ENCODE measurements at places on chromosomes 4 and X.

DNA sequence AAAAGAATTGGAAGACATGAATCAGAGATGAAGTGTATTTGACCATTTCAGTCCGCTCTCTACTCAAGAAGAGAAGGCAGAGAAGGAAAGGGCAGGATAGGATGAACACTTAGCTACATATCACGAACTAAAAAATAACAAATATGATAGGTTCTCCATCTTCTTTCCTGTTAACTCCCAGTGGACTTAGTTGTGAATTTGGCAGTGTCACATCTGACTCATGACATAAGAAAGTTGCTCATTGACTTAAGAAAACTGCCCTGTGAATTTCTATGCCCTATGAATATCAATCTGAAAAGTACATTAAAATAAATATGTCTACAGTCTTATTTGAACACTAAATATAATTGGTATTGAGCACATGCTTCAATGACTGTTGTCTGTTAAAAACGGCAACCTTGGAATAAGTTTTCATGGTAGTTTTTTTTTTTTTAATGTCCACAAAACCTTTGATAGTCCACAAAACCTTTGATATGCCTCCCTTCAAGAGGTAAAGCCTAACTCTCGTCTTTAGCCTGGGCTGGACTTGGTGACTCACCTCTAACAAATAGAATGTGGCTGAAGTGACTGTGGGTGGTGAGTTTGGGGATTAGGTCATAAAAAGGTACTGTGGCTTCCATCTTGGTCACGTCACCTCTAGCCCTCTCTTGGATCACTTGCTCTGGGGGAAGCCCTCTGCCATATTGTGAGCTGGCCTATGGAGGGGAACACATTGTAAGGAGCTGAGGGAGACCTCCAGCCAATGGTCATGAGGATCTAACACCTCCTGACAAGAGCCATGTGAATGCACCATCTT, 184.7 kb upstream of the S100G start:
- no peak for DNase-seq

DNA sequence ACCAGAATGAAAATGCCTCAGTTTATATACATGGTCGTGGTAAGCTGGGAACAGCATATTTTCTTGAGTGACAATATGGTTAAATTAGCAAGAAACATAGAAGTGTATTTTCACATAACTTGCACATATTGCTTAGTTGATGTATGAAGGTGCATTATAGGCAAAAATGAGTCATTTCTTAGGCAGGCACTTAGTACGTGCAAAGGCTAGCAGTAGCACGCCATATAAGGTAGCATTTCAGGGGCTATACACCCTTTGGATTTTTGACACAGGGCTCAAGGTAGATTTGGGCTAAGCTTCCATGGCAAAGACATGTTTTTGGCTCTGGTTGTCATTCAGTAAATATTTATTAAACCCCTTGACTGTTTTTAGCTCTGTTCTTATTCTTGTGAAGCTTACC, 33.1 kb downstream of the PCDH7 start:
- no peak for DNase-seq

- no peak for DNase-seq
These were observed 17.8 kb downstream of the TIGD2 start for GRCh38 chr4:89129080-89129640.

DNA sequence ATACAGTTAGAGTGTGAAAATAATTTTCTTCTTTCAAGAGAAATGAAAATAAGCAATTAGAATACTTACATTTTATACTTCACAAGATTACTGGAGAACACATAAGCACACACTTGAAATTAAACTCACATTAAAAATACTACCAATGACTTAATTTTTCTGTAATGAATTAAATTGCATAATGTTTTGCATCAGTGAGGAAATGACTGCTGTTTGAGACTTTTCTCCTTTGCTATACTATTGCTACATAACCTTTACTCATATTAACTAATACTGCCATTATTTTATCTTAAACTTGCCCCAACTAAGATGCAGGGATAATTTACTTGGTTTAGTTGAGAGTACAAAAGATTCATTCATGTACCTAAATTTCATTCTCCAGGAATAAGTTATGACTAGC, 590.9 kb downstream of the ARAP2 start:
- no peak for DNase-seq

DNA sequence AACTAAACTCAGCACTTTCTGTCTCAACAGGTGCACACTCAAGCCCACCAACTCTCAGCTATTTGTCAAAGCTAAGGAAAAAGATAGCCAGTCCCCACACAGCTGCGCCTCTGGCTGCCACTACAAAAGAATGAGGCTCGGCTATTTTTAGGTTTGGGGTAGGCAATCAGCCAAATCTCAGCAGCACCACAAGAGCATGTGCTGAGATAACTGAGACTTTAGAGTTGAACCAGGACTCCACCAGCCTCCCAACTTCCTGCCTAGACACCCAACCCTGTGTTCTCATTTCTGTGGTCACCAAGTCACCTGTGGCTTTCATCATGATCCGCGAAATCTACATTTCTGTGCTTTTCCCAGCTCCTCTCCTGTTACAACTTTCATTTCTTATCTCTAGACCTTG, 28.0 kb downstream of the DMD start:
- DNase-seq = no peak

DNA sequence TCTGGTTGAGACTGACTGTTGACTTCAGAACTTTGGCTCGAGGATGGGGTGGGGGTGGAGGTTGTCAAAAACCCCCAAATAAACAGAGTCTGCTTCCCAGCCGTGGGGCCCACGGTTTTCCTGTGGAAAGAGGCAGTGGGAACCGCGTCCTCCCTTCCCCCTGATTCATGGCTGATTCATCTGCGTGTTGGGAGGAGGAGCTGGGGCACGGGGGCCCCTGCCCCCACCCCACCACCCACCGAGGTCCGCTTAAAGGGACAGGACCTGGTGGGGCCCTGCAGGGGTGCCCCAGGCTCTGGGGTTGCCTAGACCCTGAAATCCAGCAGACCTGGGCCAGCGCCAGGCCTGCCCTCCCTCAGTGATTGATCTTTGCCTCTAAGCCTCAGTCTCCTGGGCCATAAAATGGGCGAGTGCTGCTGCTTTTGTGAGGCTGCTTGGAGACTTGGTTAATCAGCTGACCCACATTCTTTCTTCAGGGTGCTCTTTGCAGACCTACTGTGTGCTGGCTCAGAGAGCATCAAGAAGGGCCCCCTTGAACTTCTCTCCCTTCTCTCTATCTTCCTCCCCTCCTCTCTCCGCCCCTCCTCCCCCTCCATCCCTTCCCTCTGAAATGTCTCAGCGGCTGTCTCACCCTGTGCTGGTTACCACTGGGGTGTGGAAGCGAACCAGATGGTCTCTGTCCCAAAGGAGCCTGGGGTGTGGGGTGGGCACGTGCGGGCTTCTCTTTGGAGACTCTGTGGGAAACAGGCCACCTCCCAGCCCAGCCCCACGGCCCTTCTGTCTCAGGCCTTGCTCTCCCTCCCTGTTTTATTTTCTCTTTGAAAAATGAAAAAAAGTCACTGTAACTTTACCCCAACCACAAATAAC, 9.1 kb downstream of the HTRA3 start:
- no peak for DNase-seq

- no peak for DNase-seq
These were observed 64.5 kb upstream of the FRAS1 start for GRCh38 chr4:77992581-77992980.

GRCh38 chr4:57151481-57151880, 41.3 kb upstream of the IGFBP7 start:
- DNase-seq = no peak

- DNase-seq = no peak
These were observed 15.0 kb downstream of the BOD1L1 start for GRCh38 chr4:13612569-13612968.

GRCh38 chrX:40406330-40406859, 174.4 kb upstream of the ATP6AP2 start:
- DNase-seq = no peak

DNA sequence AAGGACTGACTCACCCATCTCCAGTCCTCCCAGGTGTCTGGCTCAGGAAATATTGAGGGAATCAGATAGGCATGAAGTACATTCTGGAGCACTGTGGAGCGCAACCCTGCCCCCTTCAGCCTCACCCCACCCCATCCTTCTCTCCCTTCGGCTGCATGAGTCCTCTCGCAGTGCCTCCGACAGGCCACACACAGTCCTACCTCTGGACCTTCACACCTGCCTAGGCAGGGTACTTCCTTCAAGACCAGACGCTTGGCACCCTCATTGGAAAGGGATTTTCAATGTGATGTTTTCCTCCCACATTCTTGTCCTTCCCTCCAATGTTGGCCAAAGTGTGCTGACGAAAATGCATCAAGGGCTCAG, 26.8 kb upstream of the PPP2R2C start:
- no peak for DNase-seq

DNA sequence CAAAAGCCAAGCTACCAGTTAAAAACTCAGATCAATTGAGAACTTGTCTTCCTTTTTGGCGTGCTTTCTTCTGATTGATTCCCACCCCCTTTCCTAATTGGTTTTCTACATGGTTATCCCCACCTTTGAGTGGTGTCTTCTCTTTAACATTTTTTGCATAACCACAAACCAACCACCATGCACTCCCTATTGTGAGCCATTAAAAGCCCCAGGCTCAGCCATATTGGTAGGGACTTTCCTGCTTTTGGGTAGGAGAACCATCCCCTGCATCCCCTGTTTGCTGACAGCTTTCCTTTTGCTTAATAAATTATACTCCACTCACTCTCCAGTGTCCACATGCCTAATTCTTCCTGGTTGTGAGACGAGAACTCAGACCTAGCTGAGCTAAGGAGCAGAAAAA, 1651.4 kb upstream of the IGFBP7 start:
- DNase-seq = no peak

DNA sequence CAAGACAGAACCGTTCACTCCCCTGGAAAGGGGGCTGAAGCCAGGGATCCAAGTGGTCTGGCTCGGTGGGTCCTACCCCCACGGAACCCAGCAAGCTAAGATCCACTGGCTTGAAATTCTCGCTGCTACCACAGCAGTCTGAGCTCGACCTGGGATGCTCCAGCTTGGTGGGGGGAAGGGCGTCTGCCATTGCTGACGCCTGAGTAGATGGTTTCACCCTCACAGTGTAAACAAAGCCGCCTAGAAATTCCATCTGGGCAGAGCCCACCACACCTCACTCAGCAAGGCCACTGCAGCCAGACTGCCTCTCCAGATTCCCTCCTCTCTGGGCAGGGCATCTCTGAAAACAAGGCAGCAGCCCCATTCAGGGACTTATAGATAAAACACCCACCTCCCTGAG, 13.4 kb upstream of the PBDC1 start:
- no peak for DNase-seq

GRCh38 chr4:90349636-90350035, 222.4 kb downstream of the CCSER1 start:
- DNase-seq = no peak
